ENCODE measurements at places on chromosomes 11 and 22.

GRCh38 chr22:41823797-41824196, 9.1 kb upstream of the SREBF2 start:
- DNase-seq: no peak

- DNase-seq: peak; percentile 9
Observed at GRCh38 chr11:19160847-19161246, 40.9 kb downstream of the CSRP3 start.

GRCh38 chr11:14861680-14862079, 30.4 kb downstream of the CYP2R1 start:
- DNase-seq: no peak

DNA sequence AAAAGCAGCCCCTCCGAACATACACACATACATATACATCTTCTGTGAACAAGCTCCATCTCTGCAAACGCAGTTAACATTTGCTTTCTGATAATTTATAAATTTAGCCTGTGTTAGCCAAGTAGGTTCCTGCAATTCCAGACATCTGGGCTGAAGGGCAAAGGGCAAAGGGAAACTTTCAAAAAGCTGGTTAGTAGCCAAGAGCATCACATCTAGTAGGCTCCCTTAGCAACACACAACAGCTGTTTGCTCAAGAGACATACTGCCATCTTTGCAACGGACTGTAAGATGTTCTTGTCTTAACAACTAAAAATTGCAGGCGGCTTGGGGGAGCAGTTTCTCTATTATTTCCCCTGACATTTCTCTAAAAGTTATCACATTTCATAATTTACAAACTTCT, 134.9 kb downstream of the RBFOX2 start:
- no peak for DNase-seq

DNA sequence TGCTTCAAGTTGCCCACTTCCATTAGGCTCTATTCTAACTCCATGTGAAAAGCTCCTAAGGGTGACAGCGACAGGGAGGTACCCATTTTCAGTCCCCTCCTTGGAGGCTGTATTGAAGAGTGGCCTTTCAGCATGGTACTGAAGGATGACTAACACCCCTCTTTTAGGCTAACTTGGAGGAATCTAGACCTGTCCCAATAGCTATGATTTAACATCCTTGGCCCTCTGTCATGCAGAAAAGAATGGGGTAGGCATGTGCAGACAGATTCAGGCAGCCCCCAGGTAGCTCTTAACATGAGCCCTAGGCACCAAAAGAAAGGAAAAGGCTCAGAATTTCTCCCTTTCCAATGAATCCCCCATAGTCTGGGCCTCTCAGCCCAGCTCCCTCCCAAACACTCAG, 89.3 kb upstream of the AMOTL1 start:
- DNase-seq: no peak

DNA sequence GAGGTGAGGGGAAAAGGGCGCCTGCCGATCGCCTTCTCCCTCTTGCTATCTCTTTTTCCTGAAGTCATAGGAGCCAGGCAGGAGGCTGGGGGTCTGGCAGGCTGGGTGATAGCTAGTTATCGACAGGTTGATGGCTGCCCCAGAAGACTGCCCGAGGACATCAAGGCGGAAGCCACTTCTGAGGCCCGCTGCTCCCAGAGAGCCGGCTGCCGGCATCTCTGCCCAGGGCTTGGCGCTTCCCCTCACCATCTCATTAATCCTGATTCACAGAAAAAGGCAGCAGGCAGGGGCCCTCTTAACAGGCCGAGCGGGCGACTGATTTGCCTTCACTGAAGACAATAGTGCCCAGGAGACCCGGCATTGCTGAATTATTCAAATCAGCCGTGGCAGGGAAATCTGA, 124.2 kb downstream of the MIAT start:
- no peak for DNase-seq

- DNase-seq: no peak
Observed at GRCh38 chr11:5282628-5283027, 12.9 kb upstream of the HBE1 start.

GRCh38 chr22:21641417-21641788, 699 bp upstream of the SDF2L1 start:
- DNase-seq: peak; percentile 64

DNA sequence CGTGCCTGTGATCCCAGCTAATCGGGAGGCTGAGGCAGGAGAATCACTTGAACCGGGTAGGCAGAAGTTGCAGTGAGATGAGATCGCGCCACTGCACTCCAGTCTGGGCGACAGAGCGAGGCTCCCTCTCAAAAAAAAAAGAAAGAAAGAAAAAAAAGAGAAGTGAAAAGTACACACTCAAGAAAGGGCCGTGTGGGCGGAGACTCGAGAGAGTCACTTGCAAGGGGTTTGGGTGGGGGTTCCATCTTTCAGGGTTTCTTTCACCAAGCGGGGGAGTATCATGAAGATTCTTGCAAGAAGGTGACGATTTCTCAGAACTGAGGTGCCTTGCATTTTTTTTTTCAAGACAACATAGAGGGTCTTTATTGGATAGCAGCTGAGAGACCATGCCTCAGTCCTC, 4.0 kb upstream of the IFITM5 start:
- no peak for DNase-seq

GRCh38 chr22:39349506-39349966, 255 bp upstream of the SYNGR1 start:
- DNase-seq: no peak

DNA sequence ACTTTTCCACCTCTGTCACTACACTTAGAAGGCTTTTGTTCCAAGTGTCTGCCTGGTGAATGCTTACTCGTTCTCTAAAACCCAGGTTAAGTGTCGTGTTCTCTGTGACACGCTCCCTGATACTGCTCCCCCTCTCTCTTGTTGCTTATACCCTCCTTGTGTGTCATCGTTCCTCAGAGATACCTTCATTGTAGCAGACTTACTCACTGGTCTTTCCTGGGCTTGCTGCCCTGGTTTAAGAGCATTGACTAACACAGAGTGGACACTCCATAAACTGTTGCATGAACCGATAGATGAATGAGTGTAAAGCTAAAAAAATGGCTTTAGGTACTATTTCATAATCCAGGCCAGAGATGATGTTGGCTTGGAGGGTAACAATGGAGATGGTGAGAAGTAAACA, 171.3 kb downstream of the GRIK4 start:
- peak; percentile 47 for DNase-seq

- DNase-seq: no peak
Observed at GRCh38 chr11:95588821-95589220, 200.8 kb downstream of the FAM76B start.

DNA sequence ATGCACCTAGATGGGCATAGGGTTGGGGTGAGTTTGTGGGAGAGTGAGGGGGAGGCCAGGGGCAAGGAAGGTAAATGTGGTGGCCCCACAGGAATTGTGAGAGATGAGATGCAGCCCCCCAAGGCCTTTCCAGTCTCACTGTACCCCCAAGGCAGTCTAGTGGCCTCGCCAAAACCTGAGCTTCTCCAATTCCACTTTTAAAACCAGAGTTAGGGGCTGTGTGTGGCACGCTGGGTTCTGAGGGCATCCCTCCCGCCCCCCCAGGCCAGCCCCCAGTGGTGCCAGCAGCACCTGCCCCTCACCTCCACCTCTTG, 40.4 kb downstream of the KCNC1 start:
- no peak for DNase-seq

DNA sequence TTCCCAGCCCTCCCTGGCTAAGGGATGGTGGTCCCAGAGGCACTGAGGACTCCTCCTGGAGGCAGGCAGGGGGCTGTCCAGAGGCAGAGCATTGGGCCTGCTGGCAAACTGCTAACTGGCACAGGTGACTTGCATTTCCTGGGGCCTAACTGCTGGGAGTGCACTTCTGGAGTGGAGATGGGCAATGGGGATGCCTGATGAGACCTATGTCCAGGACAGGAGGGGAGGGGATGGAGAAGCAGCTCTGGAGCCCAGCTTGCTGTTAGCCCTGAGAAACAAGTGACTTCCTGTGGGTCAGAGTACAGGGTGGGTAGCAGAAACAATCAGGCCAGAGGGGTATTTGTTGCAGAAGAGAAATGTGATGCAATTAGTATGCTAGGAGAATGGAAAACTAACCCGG, 253.2 kb downstream of the ST3GAL4 start:
- DNase-seq: no peak

DNA sequence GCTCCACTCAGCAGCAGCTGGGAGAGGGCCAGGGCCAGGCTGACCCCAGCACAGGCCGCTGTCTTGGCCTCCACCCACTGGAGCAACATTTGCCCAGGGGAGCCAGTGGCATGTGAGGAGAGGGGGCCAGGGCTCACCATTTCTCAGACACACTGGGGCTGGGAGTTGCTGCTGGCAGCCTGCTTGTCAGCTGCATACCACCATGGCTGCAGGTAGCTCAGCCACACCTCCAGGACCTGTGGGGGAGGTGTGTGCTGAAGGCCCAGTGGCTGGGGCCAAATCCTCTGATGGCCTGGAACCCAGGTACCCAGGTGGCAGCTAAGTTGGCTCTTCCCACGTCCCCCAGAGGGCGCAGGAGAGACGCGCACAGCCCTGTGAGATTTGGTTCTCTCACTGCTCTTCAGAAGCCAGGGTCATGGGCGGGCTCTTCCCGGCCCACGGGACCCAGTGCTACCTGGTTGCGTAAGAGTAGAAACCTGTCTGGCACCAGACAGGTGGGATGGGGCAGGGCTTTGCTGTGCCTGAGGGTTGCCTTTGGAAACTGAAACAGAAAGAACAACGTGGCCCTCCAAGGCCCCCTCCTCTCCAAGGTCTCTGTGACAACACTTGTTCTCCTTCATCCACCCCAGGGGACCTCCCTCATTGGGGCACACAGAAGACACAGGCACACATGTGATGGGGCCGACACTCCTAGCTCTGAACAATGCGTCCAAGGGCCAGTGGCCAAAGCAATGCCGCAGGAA, 98.8 kb downstream of the MED15 start:
- DNase-seq: peak; percentile 54

DNA sequence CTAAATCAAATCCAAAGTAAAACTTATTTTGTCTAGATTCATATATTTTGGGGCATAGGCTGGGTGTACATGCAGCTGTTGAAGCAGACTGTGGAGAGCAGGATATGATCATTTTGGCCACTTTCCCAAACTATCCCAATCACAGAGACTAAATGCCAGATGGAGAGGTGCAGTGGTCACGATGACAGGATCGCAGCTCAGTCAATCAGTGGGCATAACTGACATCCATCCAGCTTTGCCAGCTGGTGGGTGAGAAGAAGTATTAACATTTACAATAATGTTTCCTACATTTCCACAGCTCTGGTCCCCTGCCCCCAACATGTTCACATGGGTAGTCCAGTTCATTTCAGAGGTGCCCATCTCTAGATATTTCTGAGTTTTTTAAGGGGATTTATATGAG, 255.5 kb upstream of the SESN3 start:
- DNase-seq: no peak

- DNase-seq: no peak
Observed at GRCh38 chr11:122337241-122337640, 221.2 kb upstream of the BLID start.

GRCh38 chr22:50326956-50327710, at the start of gene DENND6B:
Gene DENND6B, minus strand, starts transcription at chr22:50327012. Its CDS starts 24 bp downstream, at chr22:50326988.
- peak; percentile 70 for DNase-seq

DNA sequence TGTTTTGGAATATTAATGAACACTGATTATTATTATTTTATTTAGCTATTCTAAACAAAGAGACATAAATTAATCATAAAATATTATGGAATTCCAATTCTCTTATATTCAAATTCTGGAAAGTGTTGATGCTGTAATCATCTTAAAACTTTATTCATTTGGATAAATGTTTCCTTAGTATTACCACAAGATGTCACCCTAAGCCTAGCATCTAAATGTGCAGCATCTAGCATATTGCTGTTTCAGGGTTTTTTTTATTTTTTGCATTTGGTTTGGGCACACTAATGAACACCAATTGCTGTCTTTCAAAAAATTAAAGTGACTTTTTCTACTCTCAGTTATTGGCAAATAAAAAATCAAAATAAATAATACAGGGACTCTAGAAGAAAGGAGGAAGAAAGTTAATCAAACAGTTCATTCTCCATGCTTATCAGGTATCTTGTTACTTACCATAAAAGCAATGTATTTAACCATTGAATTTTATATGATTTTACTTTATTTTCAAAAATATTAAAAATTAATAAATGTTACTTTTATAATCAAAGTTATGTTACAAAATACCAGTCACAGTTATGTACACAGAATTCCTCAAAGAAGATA, 31.8 kb downstream of the DLG2 start:
- peak; percentile 59 for DNase-seq

DNA sequence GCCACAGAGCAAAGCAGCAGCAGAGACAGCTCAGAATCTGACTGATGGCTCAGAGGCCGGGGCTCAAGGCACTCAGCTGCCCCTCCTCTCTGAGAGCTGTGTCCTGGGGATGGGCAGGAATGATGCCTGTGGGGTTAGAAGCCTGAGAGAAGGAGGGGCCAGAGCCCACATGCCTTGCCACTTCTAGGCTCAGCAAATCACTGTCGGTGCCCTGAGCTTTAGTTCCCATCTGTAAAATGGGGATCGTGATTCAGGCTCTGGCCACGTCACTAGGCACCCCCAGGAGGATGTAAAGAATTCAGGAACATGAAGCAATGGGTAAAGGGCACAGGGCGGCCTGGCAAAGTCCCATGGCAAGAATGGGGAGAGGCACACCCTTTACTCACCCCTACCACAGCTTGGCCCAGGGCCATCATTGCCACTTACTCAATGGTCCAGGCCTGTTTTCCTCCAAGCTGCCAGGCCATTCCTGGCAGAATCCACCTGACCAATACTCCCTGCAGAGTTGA, 3.4 kb upstream of the CDC42EP2 start:
- DNase-seq: peak; percentile 36

- DNase-seq: peak; percentile 63
Observed at GRCh38 chr11:102794382-102794781, 3.6 kb downstream of the MMP1 start.

DNA sequence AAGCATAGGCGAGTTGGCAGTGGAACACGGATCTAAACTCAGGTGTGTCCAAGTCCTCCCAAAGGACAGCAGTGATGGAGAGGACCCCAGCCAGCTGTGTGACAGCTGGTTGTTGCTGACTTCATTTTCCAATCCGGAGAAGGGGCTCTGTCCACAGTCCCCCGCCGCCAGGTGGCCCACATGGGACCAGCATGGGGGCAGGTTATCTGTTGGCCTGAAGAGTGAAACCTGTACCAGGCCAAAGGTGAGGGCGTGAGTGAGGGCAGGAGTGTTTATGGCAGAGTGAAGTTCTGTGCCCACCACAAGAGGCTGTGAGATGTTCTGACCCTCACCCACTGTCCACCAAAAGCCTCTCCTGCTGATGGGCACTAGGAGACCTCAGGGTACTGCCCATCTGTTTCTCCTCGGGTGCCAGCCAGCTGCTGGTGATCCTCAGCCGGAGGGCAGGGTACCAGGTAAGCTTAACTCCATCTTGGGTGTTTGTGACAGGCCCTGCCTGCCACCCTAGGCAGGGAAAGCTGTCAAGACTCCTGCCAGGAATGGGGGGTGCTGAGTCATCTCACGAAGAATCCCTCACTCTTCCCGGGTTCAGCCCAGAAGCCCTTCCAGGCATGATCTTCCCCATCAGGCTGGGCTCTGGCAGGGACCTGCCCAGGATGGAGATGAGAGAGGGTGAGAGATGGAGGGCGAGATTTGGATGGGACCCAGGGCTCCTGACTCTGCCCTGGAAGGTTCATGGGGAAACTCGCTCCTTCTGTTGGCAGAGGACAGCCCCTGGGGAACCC, 15.5 kb upstream of the TAB1 start:
- DNase-seq: peak; percentile 65

- DNase-seq: no peak
Observed at GRCh38 chr11:107593951-107594350, 3.0 kb downstream of the ELMOD1 start.

Measured in M059J (cell line).